ENCODE measurements at places on chromosomes 6 and 20.

DNA sequence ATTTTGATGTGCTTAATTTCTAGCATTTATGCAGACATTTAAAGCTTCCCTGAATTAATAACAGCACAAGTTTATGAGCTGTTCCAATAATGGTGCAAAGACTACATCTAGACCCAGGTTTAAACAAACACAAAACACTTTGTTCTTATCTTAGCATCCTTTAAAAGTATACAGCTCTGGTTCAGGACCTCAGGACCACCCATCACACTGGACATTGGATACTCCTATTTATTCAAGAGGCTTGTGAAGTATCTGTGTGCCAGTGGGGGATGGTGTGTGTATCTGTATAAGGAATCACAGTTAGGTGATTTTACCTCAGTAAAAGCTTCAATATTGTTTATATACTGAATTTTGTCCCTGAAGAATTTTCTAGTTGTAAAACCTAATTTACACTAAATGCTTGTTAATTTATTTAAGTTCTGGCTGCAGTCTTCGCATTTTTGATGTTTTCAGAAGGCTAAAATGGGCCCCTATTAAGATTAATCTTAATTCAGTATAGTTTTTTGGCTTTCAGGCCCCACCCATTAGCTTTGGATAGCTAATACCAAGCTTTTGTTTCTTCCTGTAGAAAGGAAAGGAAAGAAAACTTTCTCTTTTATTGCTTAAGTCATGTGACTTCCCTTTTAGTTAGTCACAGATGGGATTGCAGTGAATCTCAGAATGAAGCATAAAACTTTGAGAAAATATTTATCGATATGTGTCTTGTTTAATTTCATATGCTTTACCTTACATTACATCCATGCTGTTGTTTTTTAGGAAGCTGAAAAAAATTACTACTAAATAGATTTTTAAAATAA is 13.1 kb downstream of the LIN28B start:
- no peak for DNase-seq

DNA sequence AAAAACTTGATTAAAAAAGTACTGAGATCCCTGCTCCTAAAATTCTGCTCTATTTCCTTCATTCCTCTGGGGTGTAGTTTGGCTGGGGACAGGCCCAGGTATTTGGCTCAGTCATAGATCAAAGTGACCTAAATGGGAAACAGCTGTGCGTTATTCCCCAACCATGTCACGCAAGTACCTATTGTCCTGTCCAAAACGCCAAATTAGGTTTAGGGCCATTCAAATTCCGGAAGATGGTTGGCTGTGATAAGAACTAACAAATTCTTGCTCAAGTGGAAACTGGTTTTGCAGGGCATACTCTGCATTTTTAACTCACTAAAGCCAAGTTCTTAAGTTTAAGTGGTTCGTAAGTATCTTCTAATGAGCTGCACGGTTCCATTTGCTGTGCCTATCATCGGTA is 147.6 kb upstream of the TMEM170B start:
- DNase-seq, result no peak

GRCh38 chr20:33704197-33704924 is 15.7 kb downstream of the PXMP4 start:
- DNase-seq, result no peak

DNA sequence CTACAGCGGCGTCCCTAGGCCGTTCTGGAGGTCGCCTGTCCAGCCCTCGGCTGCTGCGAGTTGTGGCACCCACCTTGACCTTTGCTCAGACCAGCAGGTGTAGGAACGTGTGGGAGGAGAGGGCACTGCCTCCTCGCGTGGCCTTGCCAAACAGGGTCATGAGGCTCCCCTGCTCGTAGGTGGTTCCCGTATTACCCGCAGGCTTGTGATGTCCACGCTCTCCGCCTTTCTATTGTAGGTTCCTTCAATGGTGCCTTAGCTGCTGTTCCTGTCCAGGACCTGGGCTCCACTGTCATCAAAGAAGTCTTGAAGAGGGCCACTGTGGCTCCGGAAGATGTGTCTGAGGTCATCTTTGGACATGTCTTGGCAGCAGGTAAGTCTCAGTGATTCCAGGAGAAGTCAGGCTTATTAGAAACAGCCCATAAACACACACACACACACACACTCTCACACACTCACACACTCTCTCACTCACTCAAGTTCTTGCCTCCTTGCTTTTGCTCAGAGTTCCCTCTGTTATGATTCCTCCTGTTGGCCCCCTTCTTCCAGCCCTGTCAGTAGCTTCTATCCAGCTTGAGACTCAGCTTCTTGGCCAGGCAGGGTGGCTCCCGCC is 942 bp downstream of the ACAT2 start:
- no peak for DNase-seq

GRCh38 chr6:105495515-105495914 is 92.6 kb upstream of the PREP start:
- no peak for DNase-seq

DNA sequence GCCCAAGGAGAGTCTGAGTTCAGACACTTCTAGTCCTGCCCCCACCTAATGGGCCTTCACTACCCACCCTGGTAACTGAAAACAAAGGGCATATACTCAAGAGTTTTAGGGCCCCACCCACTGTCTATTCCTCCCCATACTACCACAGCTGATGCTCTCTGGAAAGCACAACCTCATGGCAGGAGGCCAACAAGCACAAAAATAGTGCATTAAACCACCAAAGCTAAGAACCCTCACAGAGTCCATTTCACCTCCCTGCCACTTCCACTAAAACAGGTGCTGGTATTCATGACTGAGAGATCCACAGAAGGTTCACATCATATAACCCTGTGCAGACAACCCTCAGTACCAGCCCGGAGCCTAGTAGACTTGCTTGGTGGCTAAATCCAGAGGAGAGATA is 132.1 kb upstream of the ADGRB3 start:
- no peak for DNase-seq

- DNase-seq, result no peak
Observed at GRCh38 chr6:153167907-153168306, 36.8 kb upstream of the RGS17 start.

- no peak for DNase-seq
Observed at GRCh38 chr6:13992417-13993055, 67.8 kb downstream of the RNF182 start.

- no peak for DNase-seq
Observed at GRCh38 chr6:91824331-91824730, 1237.5 kb upstream of the MAP3K7 start.

- no peak for DNase-seq
Observed at GRCh38 chr6:71388068-71388744, 99.6 kb downstream of the OGFRL1 start.

GRCh38 chr20:51661609-51662178 is 106.5 kb downstream of the ATP9A start:
- no peak for DNase-seq

- DNase-seq, result no peak
Observed at GRCh38 chr6:37482606-37483251, 17.0 kb downstream of the CCDC167 start.

GRCh38 chr6:99711302-99711701 is 104.7 kb downstream of the PRDM13 start:
- DNase-seq, result no peak

- no peak for DNase-seq
Observed at GRCh38 chr6:108321253-108321747, 26.4 kb downstream of the AFG1L start.

DNA sequence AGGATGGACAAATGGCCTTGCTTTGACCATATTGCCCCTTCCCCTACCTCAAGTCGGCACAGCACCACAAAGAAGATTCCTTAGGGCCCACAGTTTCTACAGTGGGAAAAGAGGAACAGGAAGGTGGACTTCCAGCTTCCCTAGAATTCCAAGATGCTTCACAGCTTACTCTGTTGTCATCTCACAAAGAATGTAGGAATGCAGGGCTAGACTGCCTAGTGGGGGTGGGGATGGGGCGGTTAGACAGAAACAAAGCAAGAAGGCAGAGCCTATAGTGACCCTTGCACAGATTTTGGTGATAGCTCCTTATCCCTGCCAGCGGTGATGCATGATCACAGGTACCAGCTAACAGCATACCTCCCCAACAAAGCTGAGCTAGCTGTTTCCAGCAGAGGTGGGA is 607.6 kb upstream of the MAN1A1 start:
- no peak for DNase-seq

DNA sequence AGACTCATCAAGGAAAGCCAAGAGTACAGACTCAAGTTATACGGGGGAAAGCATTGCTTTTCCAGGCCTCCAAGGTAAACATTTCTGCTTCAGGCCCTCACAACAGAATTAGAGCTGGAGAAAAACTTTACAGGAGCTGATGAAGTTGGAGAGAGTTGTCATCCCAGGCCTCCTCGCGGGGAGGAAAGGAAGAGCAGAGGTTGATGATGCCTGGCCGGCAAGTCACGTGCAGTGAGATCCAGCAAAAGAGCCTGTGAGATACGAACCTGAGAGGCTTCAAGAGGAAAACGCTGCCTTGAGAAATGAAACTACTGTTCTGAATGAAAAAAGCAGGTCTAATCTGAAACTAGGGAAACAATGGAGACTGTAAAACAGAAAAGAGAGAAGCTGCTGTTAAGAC is 122.9 kb downstream of the FAM120B start:
- DNase-seq, result no peak

DNA sequence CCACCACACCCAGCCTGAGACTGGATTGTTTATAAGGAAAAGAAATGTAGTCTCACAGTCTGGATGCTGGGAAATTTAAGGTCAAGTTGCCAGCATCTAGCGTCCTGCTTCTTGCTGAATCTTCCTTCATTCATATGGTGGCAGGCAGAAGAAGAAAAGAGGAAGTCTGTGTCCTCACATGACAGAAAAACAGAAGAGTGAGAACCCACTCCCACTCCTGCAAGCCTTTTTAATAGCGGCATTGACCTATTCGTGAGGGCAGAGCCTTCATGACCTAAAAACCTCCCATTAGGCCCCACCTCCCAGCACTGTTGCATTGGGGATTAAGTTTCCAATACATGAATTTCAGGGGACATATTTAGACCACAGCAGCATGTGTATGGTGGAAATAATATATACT is 160.8 kb upstream of the BMP2 start:
- no peak for DNase-seq

GRCh38 chr20:59342023-59342957 is 41.9 kb downstream of the EDN3 start:
- DNase-seq, result no peak

GRCh38 chr20:11111191-11111590 is 437.4 kb upstream of the JAG1 start:
- DNase-seq, result no peak

GRCh38 chr20:48287552-48288170 is 502.4 kb upstream of the SULF2 start:
- DNase-seq, result no peak

DNA sequence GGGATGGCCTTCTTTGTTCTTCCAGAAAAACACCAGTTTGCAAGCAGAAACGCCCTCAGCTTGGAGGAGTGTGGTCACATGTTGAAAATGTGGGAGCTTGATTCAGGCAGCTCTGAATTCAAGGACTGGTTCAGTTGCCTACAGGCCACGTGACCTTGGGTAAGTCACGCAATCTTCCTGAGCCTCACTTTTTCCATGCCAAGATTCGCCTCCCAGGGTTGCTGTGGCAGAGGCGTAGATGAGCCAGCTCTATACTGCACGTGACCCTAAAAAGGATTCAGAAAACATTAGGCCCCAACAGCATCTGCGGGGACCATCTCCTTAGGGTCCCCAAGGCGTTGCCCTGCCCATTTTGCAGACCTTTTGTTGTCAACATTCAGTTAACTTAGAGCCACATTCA is 112.0 kb upstream of the SNX9 start:
- DNase-seq, result no peak

DNA sequence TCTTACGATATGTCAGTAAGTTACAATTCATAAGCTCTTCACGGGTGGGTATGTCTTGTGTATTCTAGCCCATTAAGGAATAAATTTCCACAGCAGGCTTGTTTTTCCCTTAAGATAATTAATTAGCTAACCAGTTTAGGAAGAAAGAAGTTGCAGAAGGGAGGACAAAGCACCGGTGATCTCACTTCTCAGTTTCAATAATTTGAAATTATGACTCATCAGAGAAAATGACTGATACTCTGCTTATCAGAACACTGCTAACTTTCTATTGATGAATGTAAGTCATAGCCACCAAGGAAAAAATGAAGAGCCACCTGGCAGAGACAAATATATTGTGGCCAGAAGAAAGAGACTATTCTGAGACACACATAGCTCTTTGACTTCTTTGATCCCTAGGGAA is 35.0 kb upstream of the ENTPD6 start:
- no peak for DNase-seq

GRCh38 chr6:16543521-16543920 is 217.7 kb downstream of the ATXN1 start:
- no peak for DNase-seq

- no peak for DNase-seq
Observed at GRCh38 chr6:165998072-165998471, 169.6 kb downstream of the TBXT start.

DNA sequence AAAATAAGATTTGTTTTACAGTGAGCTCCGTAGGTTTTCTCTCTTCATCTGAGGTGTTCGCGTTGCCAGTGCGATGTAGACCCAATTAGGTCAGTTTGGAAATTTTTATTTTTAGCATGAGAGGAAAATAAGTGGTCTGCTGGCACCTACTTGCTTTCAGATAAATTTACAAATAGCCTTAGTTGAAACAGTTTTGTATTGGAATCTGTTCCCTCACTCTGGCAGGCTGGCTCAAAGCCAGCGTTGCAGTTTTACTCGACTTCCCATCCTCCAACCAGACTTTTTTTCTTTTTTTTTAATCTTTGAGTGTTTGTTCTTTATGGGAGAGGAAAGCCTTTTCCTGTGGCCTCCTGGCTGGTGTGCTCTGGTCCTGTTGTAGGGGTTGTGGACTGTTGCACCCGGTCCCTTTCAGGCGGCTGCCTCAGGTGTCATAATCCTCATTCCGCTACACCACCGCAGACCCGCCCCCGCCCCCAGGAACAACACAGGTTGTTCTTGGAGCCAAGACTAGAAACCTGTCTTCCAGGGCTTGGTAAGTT is 46.7 kb downstream of the TIAM2 start:
- no peak for DNase-seq

DNA sequence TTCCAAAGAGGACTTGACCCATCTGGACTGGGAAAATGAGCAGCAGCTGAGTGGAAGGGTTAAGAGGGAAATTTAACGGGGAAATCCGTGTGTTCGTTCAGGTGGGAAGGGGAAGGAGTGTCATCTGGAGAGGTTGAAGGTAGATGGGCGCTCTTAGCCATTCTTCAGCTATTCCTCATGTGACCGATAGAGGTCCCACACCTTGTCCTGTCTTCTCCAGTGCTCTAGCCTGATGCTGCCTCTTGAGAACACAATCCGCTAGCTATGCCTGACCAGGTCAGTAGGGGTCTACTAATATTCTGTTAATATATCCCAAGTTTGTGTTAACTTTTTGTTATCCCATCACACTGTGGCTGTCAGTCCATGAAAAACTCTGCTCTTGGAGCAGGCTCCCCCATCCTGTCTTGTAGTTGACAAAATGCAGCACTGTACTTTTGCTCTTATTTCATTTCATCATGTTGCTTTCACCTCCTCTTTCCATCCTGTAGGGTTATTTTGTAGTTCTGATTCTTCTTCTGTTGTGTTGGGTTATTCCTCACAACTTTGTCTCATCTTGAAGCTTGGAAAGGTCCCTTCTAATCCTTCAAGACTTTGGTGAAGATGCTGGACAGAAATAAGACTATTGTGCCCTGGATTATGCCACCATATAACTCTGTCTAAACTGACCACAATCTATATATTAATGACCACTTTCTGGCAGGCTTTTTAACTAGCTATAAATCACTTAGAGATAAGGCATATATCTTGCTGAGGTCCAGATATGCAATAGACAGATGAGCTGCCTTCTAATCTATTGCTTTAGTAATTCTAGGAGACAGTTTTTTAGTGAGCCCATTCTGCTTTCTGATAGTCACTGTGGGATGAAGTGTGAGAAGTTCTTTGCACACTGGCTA is 123.4 kb upstream of the SUPT3H start:
- no peak for DNase-seq

- DNase-seq, result no peak
Observed at GRCh38 chr6:121614115-121614514, 178.7 kb downstream of the GJA1 start.

Data from activated B cell treated with CpG ODN at 0.5 μM for 24 hours (primary cell).